ENCODE measurements at places on chromosomes 3 and 15. TPM values are rescaled to one million over a fixed set of nuclear protein-coding genes. Genes with fewer than 3 reads are reported as not detected.

GRCh38 chr3:108461661-108462111 lies 48.7 kb downstream of the MYH15 start:
- DNase-seq: peak; percentile 49

Gene TLR9
- total RNA-seq: not detected

GRCh38 chr3:76300746-76301145 lies 515.4 kb upstream of the ZNF717 start:
- no peak for DNase-seq

DNA sequence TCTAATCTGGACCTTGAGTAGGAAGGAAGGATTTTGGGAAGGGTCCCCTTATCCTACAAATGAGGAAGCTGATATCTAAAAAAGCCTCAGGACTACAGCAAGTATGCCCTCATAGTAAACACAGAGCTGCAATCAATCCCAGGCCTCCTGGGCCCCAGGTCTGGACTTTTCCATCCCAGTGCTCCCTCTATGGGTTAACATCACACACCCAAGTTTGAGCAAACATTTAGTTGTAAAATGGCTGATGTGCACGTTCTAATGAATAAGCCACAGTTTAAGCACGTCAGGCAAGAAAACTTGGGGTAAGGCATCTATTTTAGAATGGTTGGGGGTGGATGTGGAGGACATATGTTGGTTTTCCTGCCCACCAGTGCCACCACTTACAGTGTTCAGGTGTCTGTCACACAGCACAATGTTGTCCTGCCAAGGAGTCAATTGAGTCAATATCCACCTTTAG lies 44.3 kb upstream of the UBE2E1 start:
- peak; percentile 54 for DNase-seq

GRCh38 chr15:27134481-27134880 lies 163.5 kb downstream of the GABRG3 start:
- DNase-seq: no peak

- no peak for DNase-seq
Measured at GRCh38 chr15:74397239-74398068, 30.0 kb upstream of the CYP11A1 start.

DNA sequence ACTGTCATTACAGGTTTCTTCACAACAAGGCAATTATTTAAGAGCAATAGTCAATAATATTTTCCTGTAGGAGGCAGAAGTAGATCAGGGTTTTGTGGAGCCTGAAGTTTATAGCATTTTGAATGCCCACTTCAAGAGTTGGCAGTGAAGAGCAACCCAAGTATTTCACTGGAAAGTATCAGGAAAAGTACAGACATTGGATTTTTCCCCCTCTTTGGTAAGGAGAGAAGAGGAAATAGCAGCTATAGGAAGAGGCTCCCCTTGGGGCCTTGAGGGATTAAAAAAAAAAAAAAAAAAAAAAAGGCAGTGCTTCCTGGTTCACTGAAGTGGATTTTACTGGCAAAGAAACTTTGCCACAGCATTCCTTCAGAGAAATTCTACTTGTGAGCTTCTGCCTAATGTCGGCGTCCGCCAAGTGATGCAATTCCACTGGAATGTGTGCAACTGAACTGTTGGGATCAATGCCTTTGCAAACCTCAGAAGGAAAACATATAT lies 5.7 kb upstream of the CNTN6 start:
- no peak for DNase-seq

- DNase-seq: no peak
Measured at GRCh38 chr15:88513195-88513594, 33.3 kb downstream of the DET1 start.

GRCh38 chr3:56314842-56315241 lies 153.4 kb downstream of the ERC2 start:
- DNase-seq: peak; percentile 86

Gene MED12L
- total RNA-seq: not detected

Gene AEN
- total RNA-seq: 86.3 TPM

- DNase-seq: peak; percentile 52
Measured at GRCh38 chr15:58475573-58476524, 44.1 kb downstream of the LIPC start.

GRCh38 chr3:83902787-83903533 lies 1055.8 kb upstream of the CADM2 start:
- DNase-seq: no peak

Gene KCNAB1
- total RNA-seq: 0.57 TPM

GRCh38 chr15:92164327-92165000 lies 229.2 kb upstream of the ST8SIA2 start:
- DNase-seq: no peak

- no peak for DNase-seq
Measured at GRCh38 chr3:157180262-157180661, 20.3 kb upstream of the CCNL1 start.

DNA sequence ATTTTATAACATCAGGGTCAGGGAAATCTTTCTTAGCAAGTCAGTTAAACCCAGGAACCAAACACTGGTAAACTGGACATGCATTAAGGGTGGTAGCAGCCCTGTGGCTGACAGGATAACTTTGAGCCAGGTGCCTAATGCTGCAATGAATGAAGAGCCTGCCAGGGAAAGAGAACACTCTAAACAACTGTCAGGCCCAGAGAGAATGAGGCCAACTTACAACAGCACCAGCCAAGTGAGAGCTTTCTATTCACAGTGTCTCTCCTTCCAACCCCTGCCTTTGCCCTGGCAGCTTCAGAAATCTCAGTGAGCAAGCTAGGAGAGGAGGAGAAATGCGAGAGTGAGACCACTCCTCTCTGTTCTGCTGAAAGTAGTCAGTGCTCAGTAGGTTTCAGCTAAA lies 50.4 kb upstream of the ATP2C1 start:
- no peak for DNase-seq

- no peak for DNase-seq
Measured at GRCh38 chr3:54535619-54536018, 392.2 kb downstream of the LRTM1 start.

GRCh38 chr3:120481081-120481480 lies 30.3 kb upstream of the FSTL1 start:
- no peak for DNase-seq

Gene PIGZ
- total RNA-seq: 2.4 TPM

Gene GOLGA6L7
- not detected for total RNA-seq

DNA sequence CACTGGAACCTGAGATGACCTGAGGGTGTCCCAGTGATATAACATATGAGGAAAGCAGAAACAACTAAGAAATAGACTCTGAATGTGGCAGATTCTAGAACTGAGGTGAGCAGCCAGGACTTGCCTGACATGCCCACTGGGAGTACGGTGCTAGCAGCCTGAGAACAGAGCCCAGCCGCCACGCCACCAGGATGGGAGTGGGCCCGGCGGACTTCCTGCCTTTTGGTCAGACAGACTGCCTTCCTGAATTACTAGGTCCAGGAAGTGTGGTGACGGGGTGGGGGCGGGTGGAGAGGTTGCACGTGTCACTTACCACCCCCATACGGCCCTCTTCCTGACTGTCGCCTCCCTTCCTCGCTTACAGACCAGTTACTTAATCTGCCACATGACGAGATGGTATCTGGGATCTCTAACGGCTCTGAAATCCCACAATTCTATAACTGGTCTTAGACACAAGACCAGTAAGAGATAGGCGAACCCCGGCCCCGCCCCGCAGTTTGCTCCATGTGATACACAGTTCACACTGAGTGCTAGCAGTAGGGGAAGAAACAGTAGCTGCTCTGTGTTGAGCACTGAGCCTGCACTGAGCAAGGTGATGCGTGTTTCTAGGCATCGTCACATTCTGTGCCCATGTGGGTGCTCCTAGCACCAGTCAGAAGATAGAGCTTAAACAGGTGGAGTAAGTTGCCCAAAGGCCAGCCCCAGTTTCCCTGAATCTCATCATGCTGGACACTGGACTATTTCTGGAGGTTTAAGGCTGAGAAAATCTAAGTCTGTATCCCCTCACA lies 95.7 kb downstream of the CPN2 start:
- no peak for DNase-seq

Gene SCN5A
- total RNA-seq: 39.0 TPM

Gene TP63
- 0.06 TPM for total RNA-seq

- DNase-seq: peak; percentile 41
Measured at GRCh38 chr15:22949074-22949547, 31.1 kb downstream of the CYFIP1 start.

Gene MB21D2
- 11.0 TPM for total RNA-seq

DNA sequence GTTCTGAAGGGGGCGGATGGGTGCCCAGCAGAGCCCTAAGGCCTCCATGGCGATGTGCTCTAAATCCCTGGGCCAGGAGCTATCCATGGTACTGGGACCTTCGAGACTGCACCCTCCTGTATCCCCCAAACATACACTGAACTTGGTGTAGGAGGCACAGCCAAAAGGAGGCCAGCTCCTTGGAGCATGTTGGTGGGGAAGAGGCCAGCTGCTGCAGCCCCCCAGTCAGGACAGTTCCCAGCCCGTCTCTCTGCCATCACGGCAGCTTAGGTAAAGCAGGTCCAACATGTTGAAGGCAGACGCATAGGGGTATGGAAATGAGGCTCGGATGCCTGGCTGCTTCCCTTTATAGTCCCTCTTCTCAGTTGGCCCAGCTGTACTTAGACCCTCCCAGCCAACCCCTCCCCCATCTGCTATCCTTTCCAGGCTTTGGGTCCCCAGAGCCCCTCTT lies 1.8 kb downstream of the CAMKV start:
- DNase-seq: peak; percentile 49

GRCh38 chr3:142987707-142988106 lies 13.7 kb upstream of the U2SURP start:
- peak; percentile 8 for DNase-seq

Gene CPA3
- total RNA-seq: 1.3 TPM

DNA sequence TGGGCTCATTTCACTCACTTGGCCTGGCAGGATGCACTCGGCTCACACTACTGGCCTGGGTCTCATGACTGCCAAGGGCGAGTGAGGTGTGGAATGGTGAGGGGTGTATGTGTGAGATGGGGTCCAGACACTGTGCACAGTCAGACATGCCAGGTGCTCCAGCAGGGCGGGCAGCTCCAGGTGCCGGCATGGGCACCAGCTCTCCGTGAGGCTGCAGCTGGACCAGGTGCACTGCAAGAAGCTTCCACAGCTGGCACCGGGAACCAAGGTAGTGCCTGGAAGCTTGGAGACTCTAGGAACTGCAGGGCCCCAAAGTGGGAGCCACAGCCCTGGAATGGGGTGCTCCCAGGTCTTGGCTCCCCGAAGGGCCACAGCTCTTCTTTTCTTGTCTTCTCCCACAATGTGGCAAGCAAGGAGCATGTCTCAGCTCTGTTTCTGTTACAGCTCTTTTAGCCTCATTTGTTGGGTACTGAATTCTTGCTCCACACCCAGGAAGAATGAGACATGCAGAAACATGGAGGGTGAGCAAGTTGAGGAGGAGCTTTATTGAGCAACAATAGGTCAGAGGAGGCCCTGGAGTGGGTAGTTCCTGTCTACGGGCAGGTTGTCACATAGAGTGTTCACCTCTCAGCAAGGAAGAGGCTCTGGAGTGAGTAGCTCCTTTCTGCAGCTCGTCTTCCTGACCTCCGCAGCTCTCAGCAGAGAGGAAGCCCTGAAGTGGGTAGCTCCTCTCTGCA lies 762.8 kb downstream of the CADM2 start:
- no peak for DNase-seq

Gene DNAH12
- total RNA-seq: 0.77 TPM

Gene SI
- total RNA-seq: not detected

Gene GOLGA8T
- not detected for total RNA-seq

GRCh38 chr15:93231261-93231925 lies 142.4 kb upstream of the RGMA start:
- DNase-seq: no peak

- DNase-seq: no peak
Measured at GRCh38 chr3:32288819-32289218, 50.3 kb downstream of the CMTM8 start.

Gene C3orf20
- total RNA-seq: not detected

- peak; percentile 55 for DNase-seq
Measured at GRCh38 chr3:188264226-188265207, 110.6 kb downstream of the LPP start.

- DNase-seq: no peak
Measured at GRCh38 chr15:79132361-79132760, 41.8 kb upstream of the RASGRF1 start.

GRCh38 chr15:79378394-79379109 lies 53.6 kb upstream of the MINAR1 start:
- DNase-seq: peak; percentile 26

GRCh38 chr3:98026425-98027084 lies 8.6 kb downstream of the GABRR3 start:
- DNase-seq: no peak

DNA sequence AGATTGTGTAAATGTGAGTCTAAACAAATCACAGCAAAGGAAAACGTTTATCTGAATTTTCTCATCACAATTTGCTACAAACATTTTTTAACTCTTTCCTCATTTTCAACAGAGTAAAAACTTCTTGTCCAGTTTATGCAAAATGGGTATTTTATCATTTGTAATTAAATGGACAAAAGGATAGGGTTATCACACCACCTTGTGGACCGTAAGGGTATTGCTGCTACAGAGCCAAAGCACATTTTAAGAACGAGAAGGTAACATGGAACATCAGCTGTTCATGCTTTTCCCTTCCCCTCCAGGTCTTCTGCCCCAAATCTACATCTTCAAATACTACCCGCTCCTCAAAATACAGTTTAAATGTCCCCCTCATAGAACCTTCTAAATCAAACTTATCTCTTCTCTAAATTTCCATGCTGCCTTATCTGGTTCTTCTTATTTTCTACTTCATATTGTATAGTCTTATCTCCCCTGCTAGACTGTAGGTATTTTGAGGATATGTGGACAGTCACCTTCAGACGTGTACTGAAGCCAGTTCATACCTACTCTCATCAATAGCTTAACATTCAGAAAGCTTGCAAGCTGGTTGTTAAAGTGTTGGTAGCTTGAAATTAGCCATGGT lies 12.8 kb upstream of the SETMAR start:
- DNase-seq: peak; percentile 38

Gene PLSCR4
- total RNA-seq: 3.1 TPM

- peak; percentile 50 for DNase-seq
Measured at GRCh38 chr3:58388550-58389091, 45.0 kb downstream of the PDHB start.

Gene BDH1
- 0.32 TPM for total RNA-seq

GRCh38 chr3:144381607-144382006 lies 410.0 kb downstream of the DIPK2A start:
- no peak for DNase-seq

Data from LHCN-M2 (cell line).